ENCODE measurements at places on chromosomes 1 and 21. TPM values are rescaled to one million over a fixed set of nuclear protein-coding genes. Genes with fewer than 3 reads are reported as not detected.

GRCh38 chr1:41698916-41699860 is 214.7 kb upstream of the EDN2 start:
- no peak for DNase-seq

- no peak for DNase-seq
Observed at GRCh38 chr1:77545970-77546369, 136.5 kb downstream of the ZZZ3 start.

DNA sequence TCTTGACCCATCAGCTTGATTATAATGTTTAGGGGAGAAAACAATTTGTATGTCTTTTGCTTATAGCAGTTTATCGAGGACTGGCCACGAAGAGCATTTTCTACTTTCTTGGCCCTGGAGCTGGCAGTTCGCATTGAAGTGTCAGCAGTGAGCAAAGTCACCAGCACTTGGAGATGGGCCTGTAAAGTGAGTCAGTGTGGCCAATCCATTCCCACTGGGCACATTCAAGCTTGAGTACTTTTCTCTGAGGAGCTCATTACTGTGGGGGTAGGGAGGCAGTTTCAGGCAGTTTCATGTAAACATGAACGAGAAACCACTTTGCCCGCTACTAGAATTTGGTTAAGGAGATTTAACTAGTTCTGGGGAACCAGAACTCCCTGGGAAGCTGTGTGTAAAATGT is 164.8 kb downstream of the PRDM2 start:
- no peak for DNase-seq

DNA sequence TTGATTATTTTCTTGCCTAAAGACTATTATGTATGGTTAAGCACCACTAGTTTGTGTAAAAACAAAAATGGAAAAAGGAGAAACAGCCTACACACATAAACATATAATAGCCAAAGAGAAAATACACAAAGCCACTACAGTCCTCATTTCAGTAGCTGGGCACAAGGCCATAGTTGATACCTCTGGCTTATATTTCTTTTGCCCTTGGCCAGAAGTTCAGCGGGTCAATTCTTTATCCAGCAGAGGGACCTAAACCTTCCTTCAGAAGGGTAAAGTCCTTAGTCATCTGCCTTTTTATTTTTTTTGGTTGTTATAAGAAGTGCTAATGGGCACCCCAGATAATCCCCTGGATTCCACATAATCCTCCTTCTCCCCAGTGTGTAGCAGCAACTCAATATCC is 134.1 kb downstream of the PIGK start:
- DNase-seq, result no peak

NECTIN4 gene
- total RNA-seq, result 0.24 TPM

DNA sequence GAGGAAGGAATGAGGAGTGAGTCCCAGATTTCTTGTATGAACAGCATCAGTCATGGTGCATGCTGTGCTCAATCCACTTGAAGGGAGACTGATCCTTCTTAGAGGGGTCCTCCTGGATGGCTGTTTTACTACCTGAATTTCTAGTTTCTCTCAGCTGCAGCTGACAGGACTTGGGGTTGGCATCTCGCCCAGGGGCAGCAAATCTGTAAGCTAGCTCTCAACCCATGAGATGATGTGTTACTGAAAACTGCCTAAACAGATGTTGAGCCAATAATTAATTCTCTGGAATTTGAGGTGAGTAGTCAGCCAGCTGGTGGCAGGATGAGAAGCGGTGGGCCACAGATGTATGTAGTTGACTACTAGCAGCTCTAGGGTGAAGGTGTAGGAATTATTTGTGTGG is 19.6 kb downstream of the BACH1 start:
- DNase-seq, result no peak

SPRR1A gene
- not detected for total RNA-seq

FMO1 gene
- total RNA-seq, result 7.3 TPM

- DNase-seq, result no peak
Observed at GRCh38 chr1:77360256-77360655, 78.4 kb downstream of the AK5 start.

DNA sequence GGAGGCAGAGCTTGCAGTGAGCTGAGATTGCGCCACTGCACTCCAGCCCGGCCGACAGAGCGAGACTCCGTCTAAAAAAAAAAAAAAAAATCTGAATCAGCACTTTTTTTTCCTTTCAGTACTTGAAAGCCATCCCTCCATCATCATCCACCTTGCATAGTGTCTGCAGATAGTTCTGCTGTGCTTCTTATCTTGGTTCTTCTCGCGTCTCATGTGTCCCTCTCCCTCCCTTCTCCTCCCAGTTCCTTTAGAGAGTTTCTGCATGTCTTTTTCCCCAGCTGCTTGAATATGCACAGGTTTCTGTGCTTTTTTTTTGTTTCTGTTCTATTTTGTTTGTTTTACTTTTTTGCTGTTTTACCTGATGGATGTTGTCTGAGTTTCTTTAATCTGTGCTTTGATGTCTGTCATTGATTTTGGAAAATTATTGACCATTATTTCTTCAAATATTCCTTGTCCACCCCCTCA is 3.9 kb upstream of the COL18A1 start:
- DNase-seq, result no peak

RPE65 gene
- not detected for total RNA-seq
